ENCODE measurements at places on chromosomes 2 and 18.

GRCh38 chr2:189179570-189179950 lies at the start of gene COL5A2:
TSS of gene COL5A2 (minus strand) at chr2:189179761. CDS start at chr2:189179604, 157 bp downstream.
- peak within 1 kb of the TSS; percentile 52 for H3K4me3 ChIP-seq
- no peak within 1 kb of the TSS for H3K27ac ChIP-seq
- DNase-seq, result no peak
- no peaks in the 10 kb centered on the region for H3K27me3 ChIP-seq

GRCh38 chr2:51695531-51695930 lies 663.6 kb upstream of the NRXN1 start:
- H3K27ac ChIP-seq, result no peak overlapping the region
- no peaks in the 10 kb centered on the region for H3K4me1 ChIP-seq
- no peak overlapping the region for H3K4me3 ChIP-seq
- no peaks in the 10 kb centered on the region for H3K27me3 ChIP-seq
- DNase-seq, result no peak

- no peak overlapping the region for H3K27ac ChIP-seq
- H3K36me3 ChIP-seq, result no peaks in the 10 kb centered on the region
- no peak overlapping the region for H3K4me3 ChIP-seq
- no peak for DNase-seq
Observed at GRCh38 chr2:81528852-81529480, 1224.4 kb upstream of the LRRTM1 start.

- no peaks in the 10 kb centered on the region for H3K4me1 ChIP-seq
- no peak overlapping the region for H3K27ac ChIP-seq
- H3K36me3 ChIP-seq, result no peaks in the 10 kb centered on the region
- no peaks in the 10 kb centered on the region for H3K27me3 ChIP-seq
- no peak overlapping the region for H3K4me3 ChIP-seq
Observed at GRCh38 chr2:17625446-17625845, 85.0 kb downstream of the VSNL1 start.

DNA sequence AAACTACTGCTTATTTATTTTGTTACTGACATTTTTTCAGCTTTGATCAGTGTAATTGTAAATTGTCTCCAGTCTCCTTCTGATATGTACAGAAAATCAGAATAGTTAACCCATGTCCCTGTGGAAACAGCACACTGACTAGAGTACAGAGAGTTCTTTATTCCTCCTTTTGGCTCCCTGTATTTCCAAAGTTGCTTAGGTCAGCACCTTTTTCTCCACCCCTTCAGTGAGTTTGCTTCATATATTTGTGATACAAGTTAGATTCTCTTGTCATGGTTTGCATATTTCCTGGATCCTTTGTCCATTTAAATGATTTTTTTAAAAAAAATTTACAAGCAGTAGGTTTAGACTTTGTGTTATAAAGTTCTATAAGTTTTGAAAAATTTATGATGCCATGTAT lies 2051.1 kb upstream of the LRRTM1 start:
- no peaks in the 10 kb centered on the region for H3K36me3 ChIP-seq
- H3K27me3 ChIP-seq, result no peaks in the 10 kb centered on the region
- H3K4me3 ChIP-seq, result no peak overlapping the region
- no peak for DNase-seq
- H3K4me1 ChIP-seq, result no peaks in the 10 kb centered on the region

GRCh38 chr2:182616471-182617393 lies 99.3 kb upstream of the DNAJC10 start:
- H3K4me1 ChIP-seq, result no peaks in the 10 kb centered on the region
- H3K27ac ChIP-seq, result no peak overlapping the region
- no peak overlapping the region for H3K4me3 ChIP-seq
- DNase-seq, result no peak

GRCh38 chr2:127663566-127664064 lies 11.7 kb downstream of the LIMS2 start:
- no peak overlapping the region for H3K27ac ChIP-seq
- H3K36me3 ChIP-seq, result no peaks in the 10 kb centered on the region
- H3K4me1 ChIP-seq, result no peaks in the 10 kb centered on the region
- no peak for DNase-seq
- peaks cover 9% of the 10 kb centered on the region for H3K27me3 ChIP-seq

GRCh38 chr2:119439574-119440500 lies 8.2 kb downstream of the TMEM37 start:
- no peaks in the 10 kb centered on the region for H3K27me3 ChIP-seq
- H3K36me3 ChIP-seq, result no peaks in the 10 kb centered on the region
- no peaks in the 10 kb centered on the region for H3K4me1 ChIP-seq

GRCh38 chr2:203470371-203470770 lies 64.7 kb downstream of the RAPH1 start:
- no peaks in the 10 kb centered on the region for H3K27me3 ChIP-seq

- H3K27me3 ChIP-seq, result peaks cover 15% of the 10 kb centered on the region
- no peak overlapping the region for H3K4me3 ChIP-seq
- H3K27ac ChIP-seq, result no peak overlapping the region
- H3K36me3 ChIP-seq, result no peaks in the 10 kb centered on the region
Observed at GRCh38 chr2:218849721-218850120, 9.9 kb upstream of the WNT6 start.

- H3K27ac ChIP-seq, result no peak overlapping the region
- no peaks in the 10 kb centered on the region for H3K4me1 ChIP-seq
- no peak overlapping the region for H3K4me3 ChIP-seq
- H3K36me3 ChIP-seq, result no peaks in the 10 kb centered on the region
Observed at GRCh38 chr2:239564587-239564986, 163.8 kb upstream of the HDAC4 start.

- no peak overlapping the region for H3K27ac ChIP-seq
- no peaks in the 10 kb centered on the region for H3K4me1 ChIP-seq
- H3K4me3 ChIP-seq, result no peak overlapping the region
- no peaks in the 10 kb centered on the region for H3K36me3 ChIP-seq
- DNase-seq, result no peak
- no peaks in the 10 kb centered on the region for H3K27me3 ChIP-seq
Observed at GRCh38 chr2:9107168-9108025, 99.2 kb upstream of the ASAP2 start.

DNA sequence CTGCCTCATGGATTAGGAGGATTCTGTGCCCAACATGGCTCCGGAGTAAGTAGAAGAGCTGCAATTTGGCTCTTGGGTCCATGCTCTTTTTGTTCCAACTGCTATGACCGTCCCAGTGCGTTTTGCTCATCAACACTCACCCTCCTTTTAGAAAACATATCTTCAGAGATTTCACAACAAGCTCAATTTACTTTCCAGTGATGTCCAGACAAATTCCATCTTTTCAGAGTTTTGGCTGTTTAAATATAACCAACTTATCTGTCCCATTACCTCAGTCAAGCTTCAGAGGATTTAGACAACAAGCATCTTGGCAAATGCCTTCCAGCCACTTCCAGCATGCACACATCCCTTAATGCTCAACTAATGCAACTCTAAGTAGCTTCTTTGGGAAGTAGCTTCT lies 6.9 kb upstream of the SLC14A2 start:
- no peak for DNase-seq
- H3K36me3 ChIP-seq, result no peaks in the 10 kb centered on the region
- H3K4me3 ChIP-seq, result no peak overlapping the region
- H3K27ac ChIP-seq, result no peak overlapping the region

- no peak for DNase-seq
- peaks cover 58% of the 10 kb centered on the region for H3K27me3 ChIP-seq
- H3K36me3 ChIP-seq, result no peaks in the 10 kb centered on the region
- no peak overlapping the region for H3K27ac ChIP-seq
- H3K4me3 ChIP-seq, result peak overlapping the region; percentile 68
Observed at GRCh38 chr2:28391564-28392296, 928 bp upstream of the FOSL2 start.

DNA sequence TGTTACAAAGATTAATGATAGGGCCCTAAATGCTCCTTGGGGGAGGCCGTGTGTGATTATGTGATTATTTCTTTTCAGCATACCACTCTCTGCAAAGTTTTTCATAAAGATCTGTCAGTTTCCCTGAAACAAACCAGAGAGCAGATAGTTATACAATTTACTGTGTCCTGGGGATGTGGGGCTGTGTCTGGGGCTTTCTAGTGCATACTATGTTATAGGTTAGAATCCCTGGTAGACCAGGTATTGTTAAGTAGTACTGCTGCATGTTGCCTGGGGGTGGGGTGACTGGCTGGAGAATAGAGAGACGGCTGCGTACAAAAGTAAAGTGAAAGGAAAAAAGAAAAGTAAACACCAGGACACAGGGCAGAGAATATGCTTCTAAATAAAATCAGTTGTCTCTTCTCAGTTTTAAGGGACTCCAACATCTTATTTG lies 3.3 kb upstream of the CCBE1 start:
- H3K36me3 ChIP-seq, result no peaks in the 10 kb centered on the region
- H3K27ac ChIP-seq, result no peak overlapping the region
- DNase-seq, result no peak

- H3K27ac ChIP-seq, result no peak overlapping the region
- DNase-seq, result no peak
- H3K4me3 ChIP-seq, result no peak overlapping the region
- H3K27me3 ChIP-seq, result no peaks in the 10 kb centered on the region
Observed at GRCh38 chr2:162013514-162014475, 60.2 kb downstream of the DPP4 start.

- H3K4me3 ChIP-seq, result peak overlapping the region; percentile 76
- no peak overlapping the region for H3K27ac ChIP-seq
- H3K4me1 ChIP-seq, result no peaks in the 10 kb centered on the region
- H3K36me3 ChIP-seq, result peaks cover 3% of the 10 kb centered on the region
Observed at GRCh38 chr2:55519938-55520885, 694 bp downstream of the CFAP36 start.

GRCh38 chr2:238882082-238882755 lies 34.3 kb downstream of the TWIST2 start:
- H3K27me3 ChIP-seq, result no peaks in the 10 kb centered on the region
- H3K4me1 ChIP-seq, result no peaks in the 10 kb centered on the region
- no peaks in the 10 kb centered on the region for H3K36me3 ChIP-seq

GRCh38 chr2:57180042-57180567 lies 866.5 kb upstream of the VRK2 start:
- no peak overlapping the region for H3K4me3 ChIP-seq
- no peaks in the 10 kb centered on the region for H3K27me3 ChIP-seq
- H3K36me3 ChIP-seq, result no peaks in the 10 kb centered on the region
- H3K27ac ChIP-seq, result no peak overlapping the region

- peaks cover 6% of the 10 kb centered on the region for H3K4me1 ChIP-seq
- no peaks in the 10 kb centered on the region for H3K27me3 ChIP-seq
- no peak overlapping the region for H3K27ac ChIP-seq
- no peak for DNase-seq
Observed at GRCh38 chr2:38156436-38156835, 80.5 kb upstream of the CYP1B1 start.

DNA sequence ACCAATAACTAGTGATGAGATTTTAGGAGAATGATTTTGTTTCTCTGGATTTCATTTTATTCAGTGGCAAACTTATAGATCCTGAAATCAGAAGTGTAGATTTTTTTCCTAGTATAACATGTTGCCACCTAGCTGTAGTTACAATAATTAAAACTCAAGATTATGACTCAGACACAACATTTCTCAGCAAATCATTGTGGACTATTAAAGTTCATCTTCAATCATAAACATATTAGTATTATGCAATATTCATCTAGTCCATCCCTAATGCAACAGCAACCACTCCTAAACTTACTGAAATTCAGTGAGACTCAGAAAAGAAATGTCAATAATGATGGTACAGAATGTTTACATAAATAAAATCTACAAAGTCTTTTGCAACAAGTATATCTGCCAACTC lies 51.3 kb downstream of the USP34 start:
- DNase-seq, result no peak
- H3K36me3 ChIP-seq, result no peaks in the 10 kb centered on the region
- H3K27me3 ChIP-seq, result no peaks in the 10 kb centered on the region
- no peak overlapping the region for H3K4me3 ChIP-seq

DNA sequence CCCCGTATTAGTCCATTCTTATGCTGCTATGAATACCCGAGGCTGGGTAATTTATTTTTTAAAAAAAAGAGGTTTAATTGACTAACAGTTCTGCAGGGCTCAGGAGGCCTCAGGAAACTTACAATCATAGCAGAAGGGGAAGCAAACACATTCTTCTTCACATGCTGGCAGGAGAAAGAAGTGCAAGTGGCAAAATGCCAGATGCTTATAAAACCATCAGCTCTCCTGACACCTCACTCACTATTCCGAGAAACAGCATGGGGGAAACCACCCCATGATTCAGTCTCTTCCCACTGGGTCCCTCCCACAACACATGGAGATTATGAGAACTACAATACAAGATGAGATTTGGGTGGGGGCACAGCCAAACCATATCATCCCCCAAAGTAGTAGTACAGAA lies 2148.5 kb upstream of the PIK3C3 start:
- H3K36me3 ChIP-seq, result no peaks in the 10 kb centered on the region
- no peak overlapping the region for H3K27ac ChIP-seq
- no peaks in the 10 kb centered on the region for H3K27me3 ChIP-seq
- no peaks in the 10 kb centered on the region for H3K4me1 ChIP-seq
- DNase-seq, result no peak

DNA sequence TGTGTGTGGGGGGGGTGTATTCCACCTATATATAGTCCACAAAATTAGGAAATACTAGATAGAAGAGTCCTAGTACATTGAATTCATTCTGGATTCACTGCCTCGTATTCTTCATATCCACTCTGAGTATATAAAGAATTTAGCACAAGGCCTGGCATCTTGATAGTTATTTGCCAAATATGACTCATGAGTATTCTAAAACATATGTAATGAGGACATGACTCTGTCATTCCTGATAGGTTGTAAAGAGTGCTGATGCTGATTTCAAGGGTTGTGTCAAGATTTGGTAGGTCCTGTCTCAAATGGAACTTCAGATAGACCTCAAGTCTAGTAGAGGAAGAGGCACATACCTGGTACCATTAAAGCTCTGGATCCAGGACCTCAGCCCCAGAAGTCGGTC lies 173.4 kb upstream of the BOD1L2 start:
- H3K4me1 ChIP-seq, result no peaks in the 10 kb centered on the region
- H3K27ac ChIP-seq, result no peak overlapping the region
- H3K27me3 ChIP-seq, result no peaks in the 10 kb centered on the region
- no peak for DNase-seq

DNA sequence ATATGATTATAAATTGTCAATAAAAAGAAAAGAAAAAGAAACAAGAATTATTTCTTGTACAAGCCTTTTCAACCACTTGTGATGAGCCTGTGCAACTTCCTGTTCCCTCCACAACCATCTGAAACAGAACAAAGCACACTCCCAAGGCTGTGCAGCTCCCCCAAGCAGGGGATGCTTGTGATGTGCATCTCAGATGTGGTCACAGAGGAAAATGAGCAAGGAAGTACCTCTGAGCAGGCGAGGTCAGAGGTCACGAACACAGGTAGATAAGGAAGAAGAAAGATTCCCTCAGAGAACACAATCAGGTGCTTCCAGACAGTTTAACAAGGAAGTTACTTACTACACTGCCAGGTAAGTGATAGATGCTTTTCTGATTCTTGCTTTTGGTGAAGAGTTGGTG lies 274.8 kb upstream of the SLC39A10 start:
- no peak overlapping the region for H3K27ac ChIP-seq
- H3K36me3 ChIP-seq, result no peaks in the 10 kb centered on the region
- DNase-seq, result no peak
- no peaks in the 10 kb centered on the region for H3K27me3 ChIP-seq
- H3K4me3 ChIP-seq, result no peak overlapping the region

GRCh38 chr18:53753601-53754000 lies 470.9 kb downstream of the MBD2 start:
- no peaks in the 10 kb centered on the region for H3K4me1 ChIP-seq
- no peaks in the 10 kb centered on the region for H3K27me3 ChIP-seq
- H3K27ac ChIP-seq, result no peak overlapping the region
- H3K4me3 ChIP-seq, result no peak overlapping the region

GRCh38 chr2:128454980-128455720 lies 136.5 kb upstream of the HS6ST1 start:
- H3K27me3 ChIP-seq, result no peaks in the 10 kb centered on the region
- H3K4me1 ChIP-seq, result no peaks in the 10 kb centered on the region
- H3K36me3 ChIP-seq, result no peaks in the 10 kb centered on the region
- peak; percentile 26 for DNase-seq
